ENCODE measurements at places on chromosomes 16 and 17.

DNA sequence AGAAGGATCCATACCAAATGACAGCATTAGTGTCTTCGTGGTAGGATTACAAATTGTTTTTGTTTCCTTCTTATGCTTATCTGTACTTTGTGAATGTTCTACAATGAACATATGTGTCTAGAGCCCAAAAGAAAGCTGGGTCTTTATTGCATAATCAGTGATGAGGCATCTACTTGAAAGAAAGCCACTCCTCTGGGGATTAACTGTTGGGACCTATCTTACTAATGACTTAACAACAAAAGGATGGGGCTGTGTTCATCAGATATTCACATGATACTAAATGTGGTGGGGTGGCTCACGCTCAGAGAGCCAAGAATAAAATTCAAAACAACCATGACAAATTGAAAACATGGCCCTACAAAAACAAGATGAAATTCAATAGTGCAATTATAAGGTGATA, 160.2 kb downstream of the RGS9 start:
- DNase-seq, result no peak

DNA sequence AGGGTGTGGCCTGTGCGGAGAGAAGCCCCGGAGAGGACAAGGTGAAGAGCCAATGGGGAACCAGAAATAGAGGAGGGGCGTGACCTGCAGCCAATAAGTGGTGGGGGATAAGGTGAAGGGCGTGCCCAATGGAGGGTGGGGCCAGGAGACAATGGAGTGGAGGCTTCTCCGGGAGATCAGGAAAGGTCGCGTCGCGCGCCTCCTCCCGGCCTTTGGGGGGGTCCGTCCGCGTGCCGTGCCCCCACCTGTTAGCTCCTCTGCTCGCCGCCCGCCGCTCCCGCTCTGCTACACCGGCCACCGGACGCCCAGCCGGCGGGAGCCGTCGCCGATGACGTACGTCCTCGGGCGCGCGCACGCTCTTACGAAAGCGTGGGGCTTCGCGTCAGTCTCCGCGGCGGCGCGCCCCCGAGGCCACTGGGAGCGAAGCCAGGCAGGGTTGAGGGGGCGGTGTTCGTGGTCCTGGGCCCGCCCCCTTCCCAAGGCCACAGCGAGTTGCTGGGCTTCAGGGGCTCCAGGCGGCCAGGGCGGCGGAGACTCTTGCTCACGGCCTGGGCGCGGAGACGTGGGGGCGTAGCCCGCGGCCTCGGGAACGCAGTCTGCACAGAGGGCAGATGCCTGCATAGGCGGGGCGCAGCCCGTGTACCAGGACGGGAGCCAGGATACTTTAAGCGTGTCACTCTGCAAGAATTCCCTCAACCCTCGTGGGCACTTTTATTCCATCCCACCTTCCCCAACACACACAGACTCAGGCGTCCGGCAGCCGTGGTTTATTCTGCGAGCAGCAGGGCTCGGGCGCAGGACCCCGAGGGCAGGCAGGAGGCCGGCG, at the start of gene MATCAP1:
Gene MATCAP1, minus strand, starts transcription at position 337 of the 826 bp plus-strand sequence. CDS start 3,353 bp downstream, outside the sequence.
- DNase-seq, result peak; percentile 92

- no peak for DNase-seq
These were observed 330.7 kb downstream of the KIF2B start for GRCh38 chr17:54153423-54153822.

DNA sequence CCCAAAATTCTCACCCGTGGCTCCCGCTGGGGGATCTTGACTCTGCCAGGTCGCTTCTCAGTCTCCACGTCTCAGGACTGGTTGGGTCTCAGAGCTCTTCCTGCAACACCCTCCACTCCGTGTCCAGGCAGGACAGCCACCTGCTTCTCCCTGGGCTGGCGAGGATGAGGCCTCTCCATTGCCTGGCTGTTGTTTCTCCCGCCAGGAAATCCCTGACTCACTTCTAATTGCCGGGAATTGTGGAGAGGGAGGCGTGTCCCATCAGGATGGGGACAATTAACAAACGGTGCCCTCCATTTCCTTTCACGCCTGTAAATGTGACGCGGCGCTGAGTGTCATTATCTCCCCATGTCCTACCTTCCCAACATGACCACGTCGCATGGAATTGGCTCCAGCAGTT, 204.5 kb downstream of the RBFOX3 start:
- DNase-seq, result no peak

- no peak for DNase-seq
These were observed 73.2 kb upstream of the CIBAR2 start for GRCh38 chr16:85185303-85186100.

DNA sequence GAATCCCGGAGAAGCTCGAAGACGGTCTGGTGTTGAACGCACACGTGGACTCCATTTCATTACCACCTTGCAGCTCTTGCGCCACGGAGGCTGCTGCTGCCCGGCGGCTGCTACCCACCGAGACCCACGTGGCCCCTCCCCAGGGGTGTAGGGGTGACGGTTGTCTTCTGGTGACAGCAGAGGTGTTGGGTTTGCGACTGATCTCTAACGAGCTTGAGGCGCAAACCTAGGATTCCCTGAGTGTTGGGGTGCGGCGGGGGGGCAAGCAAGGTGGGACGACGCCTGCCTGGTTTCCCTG, 1.7 kb upstream of the CBX4 start:
- no peak for DNase-seq

- DNase-seq, result no peak
These were observed 951 bp upstream of the GPRC5C start for GRCh38 chr17:74430706-74431567.

GRCh38 chr16:80912651-80913050, 94.0 kb downstream of the CMC2 start:
- no peak for DNase-seq

DNA sequence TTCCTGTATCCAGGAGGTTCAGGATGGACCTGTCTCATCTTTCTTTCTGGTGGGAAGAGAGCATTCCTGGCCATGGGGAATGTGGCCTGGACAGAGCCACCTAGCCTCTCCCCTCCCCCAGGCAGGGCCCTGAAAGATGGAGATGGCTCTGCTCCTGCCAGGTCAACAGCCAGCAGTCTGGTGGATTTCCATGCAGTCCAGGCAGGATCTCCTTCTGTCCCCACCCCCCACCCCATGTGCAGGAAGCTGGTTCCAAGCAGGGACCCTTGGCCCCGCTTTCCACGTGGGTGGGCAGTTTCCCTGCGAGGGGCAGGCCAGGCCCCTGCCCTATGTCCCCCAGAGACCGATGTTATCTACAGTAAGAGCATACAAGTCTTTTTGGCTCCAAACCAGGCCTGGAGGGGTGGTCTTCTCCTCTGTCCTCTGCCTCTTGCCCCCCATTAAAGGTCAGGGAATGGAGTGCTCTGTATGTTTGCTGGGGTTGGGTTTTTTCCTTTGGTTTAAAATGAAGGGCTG, 240.5 kb downstream of the SEC14L1 start:
- no peak for DNase-seq

- no peak for DNase-seq
These were observed 45.4 kb upstream of the EMP2 start for GRCh38 chr16:10625595-10626357.

GRCh38 chr17:51630101-51630671, 369.8 kb downstream of the UTP18 start:
- DNase-seq, result no peak

DNA sequence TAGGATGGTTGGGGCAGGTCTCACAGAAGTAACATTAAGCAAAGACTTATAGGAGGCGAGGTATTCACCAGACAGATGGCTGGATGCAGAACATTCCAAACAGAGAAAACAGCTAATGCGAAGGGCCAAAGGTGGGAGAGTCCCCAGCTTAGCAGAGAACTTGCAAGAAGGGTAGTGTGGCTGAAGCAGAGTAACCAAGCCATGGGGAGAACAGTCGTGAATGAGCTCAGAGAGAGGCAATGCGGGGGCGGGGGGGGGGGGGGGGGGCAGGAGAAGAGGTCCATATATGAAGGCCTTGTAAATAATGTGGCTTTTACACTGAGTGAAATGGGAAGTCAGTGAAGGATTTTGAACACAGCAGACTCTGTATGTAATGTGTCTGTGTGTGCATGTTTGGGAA, 81.3 kb downstream of the SMG6 start:
- no peak for DNase-seq

GRCh38 chr17:15479703-15480102, 12.3 kb upstream of the CDRT4 start:
- no peak for DNase-seq

GRCh38 chr17:37671028-37671823, 28.0 kb upstream of the DDX52 start:
- DNase-seq, result no peak

DNA sequence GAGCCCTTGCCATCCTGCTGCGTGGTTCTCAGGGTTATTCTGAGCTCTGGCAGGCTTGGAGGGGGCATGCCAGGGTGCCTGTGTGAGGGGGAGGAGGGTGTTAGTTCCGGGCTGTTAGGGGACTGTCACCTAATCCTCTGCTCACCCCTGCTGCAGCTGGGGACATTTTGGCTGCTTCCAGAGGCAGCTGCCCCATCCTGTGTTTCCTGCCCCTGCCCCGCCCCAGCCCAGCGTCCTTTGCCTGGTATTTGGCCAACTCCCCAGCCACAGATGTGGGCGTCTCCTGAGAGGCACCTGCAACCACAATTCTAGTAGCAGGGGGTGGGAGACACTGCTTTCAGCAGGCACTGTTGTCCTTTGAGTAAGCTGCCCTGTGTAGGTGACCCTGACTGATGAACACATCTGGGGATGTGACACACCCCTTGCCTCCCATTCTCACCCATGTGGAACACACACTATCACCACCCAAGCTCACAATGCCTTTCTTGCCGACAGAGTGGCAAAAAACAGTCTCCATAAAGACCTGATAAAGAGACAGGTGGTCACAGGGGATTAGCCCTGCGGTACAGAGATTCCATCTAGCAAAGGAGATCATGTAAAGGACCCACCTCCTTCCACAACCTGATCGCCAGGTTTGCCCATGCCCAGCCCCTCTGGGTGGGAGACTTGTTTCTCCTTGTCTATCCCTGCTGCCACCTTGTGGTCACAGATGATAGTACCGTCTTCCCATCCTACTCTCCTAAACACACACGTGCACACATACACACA, at the start of gene CHRNE:
Gene CHRNE, minus strand, starts transcription at position 48 of the 768 bp plus-strand sequence. Its CDS starts 35 bp downstream, at position 13.
- peak; percentile 69 for DNase-seq

DNA sequence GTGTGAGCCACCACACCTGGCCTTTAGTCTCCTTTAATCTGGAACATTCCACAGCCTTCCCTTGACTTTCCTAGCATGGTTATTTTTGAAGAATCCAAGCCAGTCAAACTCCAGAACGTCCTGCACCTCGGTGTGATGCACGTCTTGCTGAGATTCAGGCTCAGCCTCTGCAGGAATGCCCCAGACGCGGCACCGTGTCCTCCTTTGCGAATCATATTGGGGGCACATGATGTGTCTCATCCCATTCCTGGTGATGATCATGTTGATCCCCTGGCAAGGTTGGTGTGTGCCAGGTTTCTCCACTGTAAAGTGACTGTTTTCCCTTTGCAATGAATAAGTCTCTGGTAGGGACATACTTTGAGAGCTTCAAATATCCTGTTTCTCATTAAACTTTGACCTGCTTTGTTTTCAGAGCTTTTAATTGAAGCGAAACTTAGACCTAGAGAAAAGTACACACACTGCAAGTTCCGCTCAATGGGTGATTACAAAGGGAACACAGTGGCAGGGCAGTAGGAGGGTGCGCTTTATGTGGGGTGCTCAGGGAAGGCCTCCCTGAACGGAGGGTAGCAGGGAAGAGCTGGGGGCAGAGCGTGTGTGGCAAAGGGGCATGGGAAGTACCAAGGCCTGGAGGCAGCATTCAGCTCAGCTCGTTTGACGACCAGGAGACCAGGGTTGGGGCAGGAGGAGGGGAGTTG, 9.6 kb upstream of the ATP2C2 start:
- DNase-seq, result no peak

DNA sequence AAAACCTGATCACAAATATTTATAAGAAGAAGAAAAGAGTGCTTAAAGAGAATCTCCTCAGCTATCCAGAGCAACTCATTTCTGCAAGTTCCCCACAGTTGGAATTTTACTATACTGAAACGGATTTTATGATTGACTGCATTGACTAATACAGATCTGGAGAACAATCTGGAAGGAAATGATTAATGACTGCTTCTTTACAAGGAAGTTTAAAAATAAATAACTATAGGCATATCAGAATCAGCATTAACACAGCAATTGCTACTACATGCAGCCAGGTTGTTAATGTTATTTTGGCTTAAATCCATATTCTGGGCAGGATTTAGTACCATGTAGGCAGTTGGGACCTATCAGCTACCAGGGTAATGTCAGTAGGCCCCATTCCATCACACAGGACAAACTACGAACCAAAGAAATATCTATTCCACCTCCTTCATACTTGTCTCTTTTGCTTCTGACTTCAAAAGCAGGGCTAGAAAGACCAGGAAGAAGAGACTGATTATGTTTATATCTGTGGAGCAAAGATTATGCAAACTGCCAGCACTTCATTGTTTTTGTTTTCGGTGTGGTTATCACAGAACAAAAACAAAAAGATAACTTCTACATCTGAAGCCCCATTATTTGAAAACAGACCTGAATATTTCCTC, 3.9 kb downstream of the SKAP1 start:
- DNase-seq, result no peak
